ENCODE measurements at places on chromosomes 11 and 22.

GRCh38 chr11:117979481-117980211 is 6.5 kb upstream of the IL10RA start:
- peak; percentile 78 for DNase-seq

DNA sequence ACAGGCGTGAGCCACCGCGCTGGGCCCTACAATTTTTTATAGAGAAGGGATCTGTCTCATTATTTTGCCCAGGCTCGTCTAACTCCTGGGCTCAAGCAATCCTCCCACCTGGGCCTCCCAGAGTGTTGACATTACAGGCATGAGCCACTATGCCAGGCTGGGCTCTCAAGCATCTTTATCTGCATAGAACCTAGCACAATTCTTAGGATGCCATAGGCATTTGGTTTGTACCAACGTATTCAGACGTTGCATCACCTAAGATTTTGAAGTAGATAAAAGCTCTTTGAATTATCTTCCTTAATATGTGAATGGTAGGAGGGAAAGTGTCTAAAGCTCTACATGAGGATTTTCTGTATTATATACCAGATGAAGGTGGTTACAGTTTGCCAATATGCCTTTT is 30.5 kb downstream of the RTN3 start:
- DNase-seq = no peak

GRCh38 chr11:18723991-18724390 is 2.0 kb downstream of the IGSF22 start:
- DNase-seq = no peak

DNA sequence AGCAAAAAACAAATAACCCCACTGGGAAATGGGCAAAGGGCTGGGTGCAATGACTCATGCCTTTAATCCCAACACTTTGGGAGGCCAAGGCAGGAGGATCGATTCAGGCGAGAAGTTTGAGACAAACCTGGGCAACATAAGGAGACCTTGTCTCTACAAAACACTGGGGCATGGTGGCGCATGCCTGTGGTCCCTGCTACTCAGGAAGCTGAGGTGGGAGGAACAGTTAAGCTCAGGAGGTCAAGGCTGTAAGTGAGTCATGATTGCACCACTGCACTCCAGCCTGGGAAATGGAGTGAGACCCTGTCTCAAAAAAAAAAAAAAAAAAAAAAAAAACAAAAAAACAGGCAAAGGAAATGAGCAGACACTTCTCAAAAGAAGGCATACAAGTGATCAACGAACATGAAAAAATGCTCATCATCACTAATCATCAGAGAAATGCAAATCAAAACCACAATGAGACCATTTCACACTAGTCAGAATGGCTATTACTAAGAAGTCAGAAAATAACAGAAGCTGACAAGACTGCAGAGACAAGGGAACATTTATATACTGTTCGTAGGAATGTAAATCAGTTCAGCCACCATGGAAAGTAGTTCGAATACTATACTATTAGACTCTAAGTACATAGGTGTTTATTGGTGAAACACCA is 48.2 kb upstream of the SMCO4 start:
- no peak for DNase-seq

DNA sequence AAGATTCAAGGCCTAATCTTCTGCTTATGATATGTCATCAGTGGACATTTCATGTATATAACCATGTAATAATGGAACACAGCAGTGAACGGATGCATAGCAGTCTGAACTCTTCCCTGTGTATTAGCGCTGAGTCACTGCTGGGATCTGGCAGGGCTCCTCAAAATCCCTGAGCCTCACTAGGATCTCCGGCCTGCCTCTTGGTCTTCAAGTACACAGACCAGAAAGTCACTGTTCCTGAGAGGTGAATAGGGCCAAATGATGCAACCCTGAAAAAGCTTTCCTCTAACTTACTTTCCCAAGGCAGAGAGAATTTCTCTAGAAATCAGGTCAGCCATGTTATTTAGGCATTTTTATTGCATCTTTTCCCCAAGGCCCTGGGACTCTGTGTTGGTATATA is 35.0 kb downstream of the POU2AF1 start:
- peak; percentile 31 for DNase-seq

DNA sequence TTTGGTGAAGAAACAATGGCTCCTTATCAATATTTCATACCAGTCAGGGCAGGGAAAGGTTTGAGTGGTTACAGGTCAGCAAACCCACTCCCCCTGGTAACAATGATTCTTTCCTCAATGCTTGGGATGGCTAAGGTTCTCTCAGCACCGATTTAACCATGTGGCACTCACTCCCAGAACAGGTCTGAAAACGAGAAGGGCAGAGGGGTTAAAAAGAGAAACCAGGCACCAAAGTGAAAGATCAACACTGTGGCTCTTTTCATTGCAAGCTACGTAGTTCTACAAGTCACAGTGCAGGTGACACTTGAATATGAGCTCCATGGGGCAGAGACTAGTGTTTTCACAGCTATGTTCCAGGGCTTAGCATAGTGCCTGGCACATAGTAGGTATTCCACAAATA is 132.4 kb downstream of the PLEKHA7 start:
- DNase-seq = no peak

DNA sequence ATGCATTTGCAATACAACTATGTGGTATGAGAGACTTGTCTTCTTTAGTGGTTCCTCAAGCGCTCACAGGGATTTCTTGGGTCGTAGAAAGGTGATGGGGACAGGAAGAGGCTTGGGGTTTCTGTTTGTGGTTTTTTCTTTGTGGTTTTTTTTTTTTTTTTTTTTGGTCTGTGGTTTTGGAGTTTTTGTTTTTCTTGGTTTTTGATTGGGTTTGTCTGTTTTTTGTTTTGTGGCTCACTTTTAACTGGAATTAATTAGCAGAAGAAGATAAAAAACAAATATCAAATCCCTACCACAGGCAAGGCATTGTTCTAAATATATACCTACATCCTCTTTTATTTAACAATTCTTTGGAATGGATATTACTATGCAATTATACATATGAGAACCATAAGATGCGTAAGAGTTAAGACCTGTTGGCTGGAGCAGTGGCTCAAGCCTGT is 5.5 kb downstream of the TTC28 start:
- DNase-seq = no peak

DNA sequence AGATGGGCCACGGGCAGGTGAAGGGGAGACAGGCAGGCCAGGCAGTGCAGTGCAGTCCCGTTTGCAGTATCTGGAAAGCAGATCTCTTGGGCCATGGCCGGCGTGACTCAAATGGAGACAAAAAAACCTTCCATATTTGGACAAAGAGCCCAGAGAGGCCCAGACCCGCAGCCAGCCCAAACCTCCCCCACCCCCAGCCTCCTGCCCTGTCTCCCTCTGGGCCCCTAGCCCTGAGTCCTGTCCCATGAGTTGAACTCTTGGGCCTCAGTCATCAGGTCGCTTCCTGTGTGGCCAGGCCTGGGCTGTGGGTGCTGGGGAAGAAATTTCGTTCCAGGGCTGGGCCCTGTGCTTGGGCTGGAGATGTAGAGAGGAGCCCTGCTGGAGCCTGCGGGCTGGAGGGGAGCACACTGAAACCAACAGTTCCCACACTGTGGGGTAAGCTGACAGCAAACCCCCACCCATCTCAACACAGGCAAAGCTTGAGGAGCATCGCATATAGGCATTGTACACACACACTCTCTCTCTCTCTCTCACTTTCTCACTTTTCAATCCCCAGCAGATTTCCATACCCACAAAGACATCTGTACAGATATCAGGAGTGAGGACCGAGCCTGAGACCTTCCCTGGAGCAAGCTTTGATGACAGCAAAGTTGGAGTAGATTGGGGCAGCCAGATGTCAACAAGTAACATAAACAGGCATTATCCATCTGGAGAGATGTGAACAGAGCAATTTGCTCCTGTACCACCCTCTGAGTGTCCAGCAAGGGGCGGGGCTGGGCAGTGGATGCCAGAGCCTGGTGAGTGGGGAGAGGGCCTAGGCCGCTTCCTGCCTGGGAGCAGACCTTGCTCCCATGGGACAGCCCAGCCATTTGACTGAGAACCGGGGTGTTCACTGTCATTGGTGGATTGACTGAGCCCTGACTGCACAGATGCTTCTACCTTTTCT is 17.2 kb downstream of the ARHGEF17 start:
- no peak for DNase-seq

DNA sequence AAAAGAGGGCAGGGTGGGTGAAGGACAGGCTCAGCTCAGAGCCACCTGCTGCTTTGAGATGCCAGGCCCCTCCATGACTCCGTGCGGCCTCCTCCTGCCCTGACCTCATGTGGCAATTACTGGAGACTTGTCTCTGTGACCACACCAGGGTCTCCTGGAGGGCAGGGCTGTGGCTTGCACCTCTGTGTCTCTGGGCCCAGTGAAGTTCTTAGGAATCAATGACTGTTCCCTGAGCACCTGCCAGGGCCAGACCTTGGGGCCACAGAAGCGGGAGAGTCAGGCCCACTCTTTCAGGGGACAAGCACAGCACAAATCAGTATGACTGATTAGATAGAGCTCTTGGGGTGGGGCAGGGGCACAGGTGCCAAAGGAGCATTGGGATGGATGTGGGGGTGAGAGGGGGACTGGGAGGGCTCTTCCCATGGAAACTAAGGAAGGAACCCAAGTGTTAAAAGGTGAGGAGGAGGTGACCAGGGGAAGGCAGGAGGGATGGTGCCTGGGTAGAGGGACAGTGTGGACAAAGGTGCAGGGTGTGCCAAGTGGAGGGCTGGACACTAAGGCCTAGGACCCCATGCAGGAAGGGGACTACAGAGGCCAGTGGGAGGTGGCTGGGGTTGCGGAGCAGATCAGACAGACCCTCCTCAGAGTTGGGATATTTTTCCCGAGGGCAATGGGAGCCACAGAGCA is 77.3 kb upstream of the SHISAL1 start:
- DNase-seq = no peak

DNA sequence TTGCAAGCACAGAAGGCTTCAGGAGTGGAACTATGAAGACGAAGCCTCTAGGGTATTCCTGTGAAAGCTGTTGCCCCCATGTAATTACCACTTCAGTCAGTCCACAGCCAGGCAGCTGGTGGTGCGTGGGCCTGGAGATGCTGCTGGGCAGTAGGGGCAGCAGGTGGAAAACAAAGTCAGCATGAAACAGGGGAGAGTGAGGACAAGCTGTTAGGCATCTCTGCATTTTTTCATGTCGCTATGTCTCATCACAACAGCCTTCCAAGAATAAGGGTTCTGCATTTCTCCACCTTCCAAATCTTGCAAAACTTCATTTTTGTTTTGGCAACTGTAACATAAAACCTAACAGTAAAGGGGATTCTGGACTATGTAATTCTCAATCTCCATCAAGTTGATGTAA is 757.5 kb downstream of the NELL1 start:
- DNase-seq = no peak

GRCh38 chr11:62724171-62724570 is 3.1 kb downstream of the HNRNPUL2 start:
- DNase-seq = no peak

GRCh38 chr11:86014221-86014620 is 54.7 kb downstream of the PICALM start:
- no peak for DNase-seq

GRCh38 chr22:24030186-24030702 is 19.1 kb downstream of the CABIN1 start:
- DNase-seq = no peak

DNA sequence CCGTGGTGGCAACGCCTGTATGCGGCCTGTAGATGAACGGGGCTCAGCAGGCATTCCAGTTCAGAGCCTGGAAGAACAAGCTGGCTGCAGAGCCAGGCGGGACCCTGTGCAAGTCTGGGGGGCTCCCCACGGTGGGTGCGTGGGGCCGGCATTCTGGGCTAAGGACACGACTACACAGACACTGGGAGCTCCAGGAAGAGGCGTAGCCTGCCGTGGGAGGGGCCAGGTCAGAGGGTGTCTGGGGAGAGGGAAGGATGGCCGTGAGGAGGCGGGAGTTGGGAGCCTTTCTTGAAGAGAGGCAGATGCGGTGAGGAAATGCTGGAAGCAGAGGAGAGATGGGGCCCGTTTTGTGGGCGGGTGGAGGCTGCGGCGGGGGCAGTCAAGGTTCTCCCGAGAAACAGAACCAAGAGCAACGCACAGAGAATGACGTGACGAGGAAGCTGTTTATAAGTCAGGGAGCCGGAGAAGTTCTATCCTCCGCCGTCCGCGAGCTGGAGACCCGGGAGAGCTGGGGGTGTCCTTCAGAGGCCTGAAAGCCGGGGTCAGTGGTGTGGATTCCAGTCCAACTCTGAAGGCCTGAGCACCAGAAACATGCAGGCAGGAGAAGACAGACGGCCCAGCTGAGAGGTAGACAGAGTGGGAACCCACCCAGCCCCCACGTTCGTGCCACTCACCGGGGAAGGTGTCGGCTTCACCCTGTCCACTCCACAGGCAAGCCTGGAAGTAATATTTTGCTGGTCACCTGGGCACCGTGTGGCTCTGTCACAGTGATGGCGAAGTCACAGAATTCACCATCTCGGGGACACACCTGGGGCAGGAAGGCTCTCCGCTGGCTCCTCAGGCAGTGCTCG is 529.6 kb downstream of the BRD1 start:
- DNase-seq = no peak

Data from thyroid gland (tissue), 4 donors.